ENCODE measurements at places on chromosomes 7 and 10.
A peak's percentile ranks its signal among the peaks of the same experiment; 100 is the strongest.

GRCh38 chr7:142139597-142140400, 28.3 kb downstream of the MGAM2 start:
- DNase-seq: no peak

- no peak for DNase-seq
Measured at GRCh38 chr10:114420811-114421485, 16.6 kb upstream of the AFAP1L2 start.

- DNase-seq: peak; percentile 24
Measured at GRCh38 chr10:69800109-69800508, 1.6 kb upstream of the COL13A1 start.

DNA sequence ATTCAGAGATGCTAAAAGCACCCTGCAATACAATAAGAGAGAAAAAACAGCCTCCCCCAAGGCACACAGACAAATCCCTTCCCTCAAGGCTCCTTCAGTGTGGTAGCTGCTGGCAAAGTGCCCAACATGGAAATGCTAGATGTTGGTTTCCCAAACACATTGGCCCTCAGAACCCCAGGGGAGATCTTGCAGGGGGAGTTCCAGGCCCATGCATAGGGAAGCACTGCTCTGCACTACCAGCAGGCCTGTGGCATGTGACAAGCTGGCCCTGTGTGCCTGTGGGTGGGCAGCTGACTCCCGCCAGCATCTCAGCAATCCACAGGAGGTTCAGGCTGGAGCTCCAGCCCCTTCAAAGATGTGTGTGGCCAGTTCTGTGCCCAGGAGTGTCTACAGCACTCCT, 16.8 kb upstream of the CSGALNACT2 start:
- DNase-seq: peak; percentile 20

DNA sequence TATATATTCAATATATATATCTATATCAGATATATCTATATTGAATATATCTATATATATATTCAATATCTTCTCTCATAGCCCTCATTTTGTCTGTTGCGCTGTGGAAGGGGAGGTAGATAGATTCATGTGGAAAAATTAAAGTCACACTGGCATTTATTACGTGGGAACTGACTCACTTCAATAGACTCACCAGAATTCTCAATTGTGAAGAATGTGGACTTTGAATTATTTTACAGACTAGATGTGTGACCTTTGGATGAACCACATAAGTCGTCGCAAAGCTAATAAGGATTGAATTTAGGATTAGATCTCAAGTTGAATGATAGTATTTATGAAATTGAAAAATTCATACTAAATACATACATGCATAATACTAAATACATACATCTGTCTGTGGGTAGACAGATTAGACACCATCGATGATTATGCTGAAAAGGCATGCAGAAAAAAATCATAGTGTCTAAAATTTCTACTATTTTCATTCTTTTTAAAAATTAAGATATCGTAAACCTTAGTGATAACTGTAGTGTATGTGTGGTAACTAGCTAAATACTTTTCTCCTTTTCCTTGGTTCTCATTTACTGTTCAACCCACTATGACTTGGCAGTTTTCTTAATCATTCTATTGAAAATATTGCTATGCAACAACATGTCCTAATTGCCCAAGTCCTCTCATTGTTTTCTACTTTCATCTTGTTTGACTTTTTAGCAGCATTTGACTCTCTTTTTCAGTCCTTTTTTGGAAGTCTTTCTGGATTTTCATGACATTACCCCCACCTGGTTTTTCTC, 61.8 kb upstream of the A1CF start:
- DNase-seq: no peak

DNA sequence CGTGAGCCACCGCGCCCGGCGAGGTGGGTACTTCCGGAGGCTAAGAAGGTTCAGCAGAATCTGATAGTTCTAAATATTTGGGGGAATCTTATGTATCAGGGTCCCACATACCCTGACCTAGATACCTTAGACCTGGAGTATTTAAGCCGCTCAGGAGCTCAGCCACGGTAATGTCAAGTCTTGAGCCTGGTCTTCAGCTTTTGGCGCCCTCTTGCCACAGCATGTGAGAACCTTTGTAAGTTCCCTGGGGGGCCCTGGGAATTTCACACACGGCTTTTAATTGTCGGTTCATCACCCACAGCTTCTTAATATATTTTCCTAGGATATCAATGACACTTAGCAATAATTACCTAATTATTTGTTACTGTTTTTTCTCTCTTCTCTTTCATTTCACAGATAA, 324.3 kb upstream of the GALNT17 start:
- DNase-seq: peak; percentile 65

- no peak for DNase-seq
Measured at GRCh38 chr10:6689036-6689435, 109.0 kb upstream of the PRKCQ start.

DNA sequence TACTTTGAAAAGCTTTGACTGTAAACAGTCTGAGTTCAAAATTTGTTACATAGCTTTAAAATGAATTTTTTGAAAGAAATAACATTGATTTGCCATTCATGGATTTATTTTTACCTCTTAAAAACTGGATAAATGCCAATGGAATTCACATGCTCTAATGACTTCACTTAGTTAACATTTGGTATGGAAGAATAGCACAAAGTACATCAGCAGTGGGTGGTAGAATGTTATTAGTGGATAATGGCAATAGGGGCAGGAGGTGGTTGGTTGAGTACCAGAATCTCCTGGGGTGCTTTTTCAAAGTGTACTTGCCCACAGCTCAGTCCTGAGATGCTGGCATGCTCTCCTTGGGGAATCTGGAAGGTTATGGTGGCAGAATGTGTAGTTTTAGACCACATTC, 4.7 kb downstream of the PPP1R9A start:
- no peak for DNase-seq

DNA sequence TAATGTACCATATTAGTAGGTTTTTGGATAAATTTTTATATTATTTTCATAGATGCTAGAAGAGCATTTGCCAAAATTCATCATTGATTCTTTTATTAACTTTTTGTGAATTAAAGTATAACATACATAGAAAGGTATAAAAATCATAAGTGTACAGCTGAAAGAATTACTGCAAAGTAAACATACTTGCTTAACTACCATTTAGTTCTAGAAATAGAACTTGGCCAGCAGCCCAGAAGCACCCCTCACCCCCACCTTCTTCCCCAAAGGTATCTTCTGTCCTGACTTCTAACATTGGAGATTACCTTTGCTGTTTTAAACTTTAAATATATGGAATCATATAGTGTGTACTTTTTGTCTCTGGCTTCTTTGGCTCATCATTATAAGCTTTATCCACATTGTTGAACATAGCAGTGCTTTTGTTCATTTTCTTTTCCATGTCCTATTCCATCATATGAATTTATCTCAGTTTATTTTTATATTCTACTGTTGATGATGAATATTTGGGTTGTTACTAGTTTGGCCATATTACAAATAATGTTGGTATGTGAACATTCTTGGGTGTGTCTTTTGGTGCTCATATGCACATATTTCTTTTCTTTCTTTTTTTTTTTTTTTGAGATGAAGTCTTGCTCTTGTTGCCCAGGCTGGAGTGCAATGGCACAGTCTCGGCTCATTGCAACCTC, 142.8 kb downstream of the ADK start:
- no peak for DNase-seq

DNA sequence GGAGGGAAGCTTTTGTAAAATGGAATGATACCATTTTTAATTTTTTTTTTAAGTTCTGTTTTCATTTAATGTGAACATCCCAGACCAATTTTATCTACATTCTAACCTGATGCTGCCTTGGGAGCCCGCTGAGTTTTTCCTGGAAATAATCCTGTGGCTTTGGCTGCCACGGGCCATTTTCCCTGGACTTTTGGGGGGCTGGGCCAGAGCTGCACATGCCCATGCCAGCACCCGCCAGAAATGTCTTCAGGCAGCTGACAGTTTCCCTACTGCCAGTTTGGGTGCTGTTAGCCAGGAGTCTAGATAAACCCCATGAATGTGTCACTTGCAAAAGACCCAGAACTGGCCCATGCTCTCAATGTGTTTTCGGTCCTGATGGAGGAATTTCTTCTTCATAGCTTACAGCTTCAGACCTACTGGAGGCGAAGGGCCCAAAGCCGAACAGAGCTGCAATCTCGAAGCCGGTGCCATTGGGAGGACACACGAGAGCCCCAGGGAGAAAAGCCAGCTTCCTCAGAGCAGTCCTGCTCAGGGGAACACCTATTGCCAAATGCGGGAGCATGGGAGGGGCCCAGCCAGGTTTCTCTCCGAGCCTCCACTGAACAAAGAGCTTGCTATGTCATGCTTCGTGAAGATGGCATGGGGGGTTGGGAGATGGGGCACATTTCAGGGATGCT, 444.2 kb upstream of the MKI67 start:
- no peak for DNase-seq

- no peak for DNase-seq
Measured at GRCh38 chr7:147400221-147400689, 1190.3 kb upstream of the C7orf33 start.

GRCh38 chr7:149296368-149296767, 34.4 kb downstream of the ZNF783 start:
- DNase-seq: no peak

GRCh38 chr10:99369551-99369950, 40.4 kb downstream of the CNNM1 start:
- no peak for DNase-seq

DNA sequence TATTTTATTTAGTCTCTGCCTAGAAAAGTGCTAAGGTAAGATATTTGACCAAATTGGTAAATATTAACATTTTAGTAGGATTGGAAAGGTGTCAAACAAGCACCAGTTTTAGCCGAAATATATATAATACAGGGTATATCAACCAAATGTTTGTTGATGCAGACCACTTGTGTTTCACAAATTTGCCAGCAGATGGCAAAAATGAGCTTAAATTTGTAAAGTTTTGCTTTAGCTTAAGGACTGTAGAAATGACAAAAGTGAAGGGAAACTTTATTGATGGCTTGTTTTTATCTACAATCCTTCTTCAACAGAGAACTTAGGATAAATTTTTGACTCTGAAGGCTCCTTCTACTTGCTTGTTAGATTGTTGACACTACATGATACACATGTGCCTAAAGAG, 4.8 kb upstream of the POLR1F start:
- peak; percentile 52 for DNase-seq

- DNase-seq: no peak
Measured at GRCh38 chr7:2321020-2321419, 6.8 kb upstream of the SNX8 start.

GRCh38 chr10:96319754-96320474, 15.7 kb downstream of the DNTT start:
- DNase-seq: no peak

GRCh38 chr10:46019177-46019528, 11.3 kb downstream of the NCOA4 start:
- no peak for DNase-seq

DNA sequence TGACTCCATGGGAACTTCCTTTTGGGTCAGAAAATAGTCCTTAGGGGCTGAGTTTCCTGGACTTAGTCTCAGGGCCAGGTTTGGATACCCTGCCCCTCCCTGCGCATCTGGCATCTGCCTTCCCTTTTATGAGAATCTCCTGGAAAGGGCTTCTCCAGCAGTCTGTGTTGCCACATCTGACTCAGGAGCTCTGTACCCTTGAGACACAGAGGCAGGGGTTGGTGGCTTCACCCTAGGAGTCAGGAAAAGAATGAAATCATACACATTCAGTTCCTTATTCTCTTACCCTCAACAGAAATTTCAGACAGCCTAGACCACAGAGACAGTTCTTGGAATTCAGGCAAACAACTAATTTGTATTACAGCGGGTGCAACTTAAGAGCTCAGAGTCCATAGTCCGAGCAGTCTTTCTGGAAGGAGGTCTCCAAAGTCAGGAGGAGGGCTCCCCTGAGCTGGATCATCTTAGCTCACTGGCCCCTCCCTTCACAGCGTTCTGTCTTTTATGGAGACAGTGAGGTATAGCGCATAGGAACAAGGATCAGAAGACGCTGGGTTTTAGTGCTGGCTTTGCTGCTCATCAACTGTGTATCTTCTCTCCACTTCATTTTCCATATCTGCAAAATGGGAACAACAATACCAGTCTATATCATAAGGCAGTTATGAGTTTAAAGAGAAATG, 3.0 kb upstream of the PLAU start:
- no peak for DNase-seq

DNA sequence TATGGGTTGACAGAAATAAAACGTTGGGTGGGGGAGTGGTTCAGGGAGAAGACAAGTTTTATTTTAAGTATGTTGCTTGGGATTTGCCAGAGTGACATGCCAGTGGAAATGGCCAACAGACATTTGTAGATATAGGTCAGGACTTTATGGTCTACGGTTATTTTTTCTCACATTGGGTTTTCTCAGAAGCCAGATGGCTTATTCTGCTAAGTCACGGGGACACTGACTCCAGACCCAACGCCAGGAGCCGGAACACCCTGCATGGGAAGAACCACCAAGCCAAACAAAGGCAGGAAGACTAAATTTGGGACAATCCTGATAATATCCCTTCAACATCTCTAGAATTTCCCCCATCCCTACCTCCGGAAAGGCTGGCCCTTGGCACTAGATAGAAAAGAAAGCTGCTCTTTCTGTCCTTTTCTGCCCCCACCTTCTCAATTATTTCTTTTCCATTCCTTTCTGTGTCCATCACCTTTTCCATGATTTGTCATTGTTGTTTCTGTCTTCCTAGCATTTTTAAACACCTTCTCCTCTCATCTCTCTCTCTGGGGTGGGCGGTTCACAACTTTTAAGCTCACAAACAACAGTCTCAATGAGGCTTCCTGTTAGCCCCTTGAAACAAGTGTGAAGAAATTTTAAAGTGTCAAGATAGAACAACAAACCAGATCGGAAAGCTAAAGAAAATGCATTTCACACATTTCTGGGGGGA, 44.7 kb downstream of the TBXAS1 start:
- DNase-seq: no peak

DNA sequence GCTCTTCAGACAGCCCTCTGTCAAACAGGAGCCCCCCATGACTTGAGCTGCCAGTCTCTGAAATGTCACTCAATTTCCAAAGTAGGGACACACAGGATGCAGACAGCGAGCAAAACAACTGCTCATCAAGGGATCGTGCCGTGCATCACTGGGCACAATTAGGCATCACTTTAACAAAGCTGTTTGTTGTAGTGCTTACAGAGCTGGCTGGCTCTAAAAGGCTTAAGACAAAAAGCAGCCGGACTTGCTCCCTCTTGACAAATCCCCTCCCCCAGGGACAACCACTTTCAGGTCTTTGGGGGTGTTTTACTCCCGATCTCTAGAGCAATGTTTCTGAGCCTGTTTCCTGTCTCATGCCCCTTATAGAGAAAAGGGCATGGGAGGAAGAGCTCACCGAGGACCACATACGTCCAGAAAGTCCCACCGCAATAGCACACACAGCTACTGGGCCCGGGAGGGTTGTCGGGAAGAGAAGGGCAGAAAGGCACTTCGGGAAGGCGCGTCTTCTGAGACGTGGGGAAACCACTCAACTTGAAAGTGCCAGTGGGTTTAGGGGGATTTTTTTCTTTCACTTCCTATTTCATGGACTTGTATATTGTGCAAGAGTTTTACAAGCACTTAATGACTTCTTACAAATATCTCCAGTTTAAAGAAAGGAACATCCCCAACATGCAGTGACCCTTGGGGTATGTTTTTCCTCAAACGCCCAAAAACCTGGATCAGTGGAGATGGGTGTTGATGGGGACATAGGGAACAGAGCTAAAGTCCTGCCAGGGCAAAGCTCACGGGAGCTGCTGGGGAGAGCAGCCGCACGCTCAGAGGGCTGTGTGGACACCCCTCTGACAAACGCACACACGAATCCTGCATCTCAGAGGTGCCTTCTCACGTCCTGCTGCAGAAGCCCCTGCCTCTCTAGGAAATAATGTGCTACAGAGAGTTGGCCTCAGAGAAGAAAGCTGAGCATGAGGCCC, 27.1 kb downstream of the LRRC20 start:
- peak; percentile 92 for DNase-seq

GRCh38 chr7:22730921-22731654, 4.1 kb downstream of the IL6 start:
- DNase-seq: no peak

GRCh38 chr10:5940807-5941218, 36.5 kb downstream of the IL15RA start:
- no peak for DNase-seq

Measured in GM12865 (cell line).